Prostate gland (tissue), 2 donors: ENCODE measurements at places on chromosomes 6 and 20. TPM values are rescaled to one million over a fixed set of nuclear protein-coding genes. Genes with fewer than 3 reads are reported as not detected.

DNA sequence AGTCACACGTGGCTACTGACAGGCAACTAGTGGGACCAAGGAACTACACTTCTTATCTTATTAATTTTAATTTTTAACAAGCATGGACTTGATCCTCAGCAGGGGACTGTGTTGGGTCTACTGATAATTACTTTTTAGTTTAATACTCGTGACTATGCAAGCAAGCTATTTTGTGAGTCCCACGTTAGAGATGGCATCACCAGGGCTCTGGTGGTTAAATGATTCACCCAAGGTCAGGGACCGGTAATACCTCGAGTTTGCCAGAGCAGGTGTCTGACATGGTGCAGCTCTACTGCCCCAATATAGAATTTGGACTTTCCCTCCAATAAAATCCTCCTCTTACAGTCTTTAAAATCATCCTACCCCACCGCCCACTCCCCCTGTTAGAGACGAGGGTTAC, 98.6 kb upstream of the RIN2 start:
- no peak overlapping the region for H3K4me3 ChIP-seq
- no peaks in the 10 kb centered on the region for H3K27me3 ChIP-seq
- no peak overlapping the region for H3K27ac ChIP-seq
- H3K4me1 ChIP-seq, result no peaks in the 10 kb centered on the region
- no peaks in the 10 kb centered on the region for H3K36me3 ChIP-seq
- DNase-seq, result no peak

EEF1A2 gene
- 20.9 TPM for total RNA-seq

DNA sequence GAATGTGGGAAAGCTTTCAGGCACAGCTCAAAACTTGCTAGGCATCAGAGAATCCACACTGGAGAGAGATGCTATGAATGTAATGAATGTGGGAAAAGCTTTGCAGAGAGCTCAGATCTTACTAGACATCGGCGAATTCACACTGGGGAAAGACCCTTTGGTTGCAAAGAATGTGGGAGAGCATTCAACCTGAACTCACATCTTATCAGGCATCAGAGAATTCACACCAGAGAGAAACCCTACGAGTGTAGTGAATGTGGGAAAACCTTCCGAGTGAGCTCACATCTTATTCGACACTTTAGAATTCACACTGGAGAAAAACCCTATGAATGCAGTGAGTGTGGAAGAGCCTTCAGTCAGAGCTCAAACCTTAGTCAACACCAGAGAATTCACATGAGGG, 8.7 kb downstream of the ZNF165 start:
- no peaks in the 10 kb centered on the region for H3K27me3 ChIP-seq
- no peaks in the 10 kb centered on the region for H3K4me1 ChIP-seq
- no peak overlapping the region for H3K4me3 ChIP-seq
- peaks cover 4% of the 10 kb centered on the region for H3K36me3 ChIP-seq
- no peak overlapping the region for H3K27ac ChIP-seq

DNA sequence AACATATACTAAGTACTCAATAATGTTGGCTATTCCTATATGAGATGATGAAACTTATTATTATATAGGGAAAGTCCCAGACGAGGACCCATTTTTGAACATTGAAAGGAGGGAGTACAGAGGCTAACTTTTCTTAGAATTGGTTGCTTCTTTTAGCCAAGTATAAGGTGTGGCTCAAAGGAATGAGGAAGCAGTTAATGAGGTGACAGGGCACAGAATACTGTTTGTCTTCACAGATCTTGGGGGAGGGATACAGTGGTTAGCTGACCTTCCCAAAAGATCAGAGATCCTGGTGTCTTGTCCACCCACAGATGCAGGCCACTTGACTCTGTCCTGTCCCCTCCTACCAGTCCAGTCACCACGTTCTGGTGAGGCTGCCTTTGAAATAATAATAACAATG, 67.8 kb upstream of the EPB41L1 start:
- H3K4me3 ChIP-seq, result no peak overlapping the region
- no peaks in the 10 kb centered on the region for H3K36me3 ChIP-seq
- H3K27ac ChIP-seq, result no peak overlapping the region
- DNase-seq, result no peak
- H3K4me1 ChIP-seq, result no peaks in the 10 kb centered on the region

DNA sequence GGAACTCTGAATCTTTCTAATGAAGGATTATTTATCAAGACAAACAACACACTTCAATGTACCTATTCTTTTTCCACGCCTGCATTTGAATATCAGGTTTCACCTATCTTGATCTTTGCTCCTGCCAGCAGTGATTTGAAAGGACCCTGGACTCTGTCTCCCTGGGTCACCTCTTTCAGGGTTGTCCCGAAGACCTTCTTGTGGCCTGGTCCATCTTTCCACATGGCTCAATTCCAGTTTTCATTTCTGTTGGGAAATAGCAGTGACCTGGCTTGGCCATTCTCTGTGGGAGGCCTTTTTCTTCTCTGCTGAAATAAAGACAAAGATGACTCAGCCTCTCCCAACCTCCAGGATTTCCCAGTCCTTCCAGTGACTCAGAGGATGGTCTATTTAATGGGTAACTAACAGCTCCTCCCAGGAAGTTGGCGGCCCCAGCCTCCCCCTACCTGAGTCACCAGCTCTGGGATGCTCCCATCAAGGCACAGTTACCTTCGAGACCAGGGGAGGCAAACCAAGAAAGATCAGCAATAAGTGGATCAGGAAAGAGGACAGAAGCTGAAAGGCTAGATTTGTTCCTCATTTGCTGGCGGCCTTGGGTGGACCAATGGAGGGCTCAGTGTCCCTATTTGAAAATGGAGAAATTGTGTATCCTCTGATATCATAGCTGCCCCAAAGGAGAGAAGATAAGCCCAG, 120.2 kb upstream of the RNF24 start:
- no peaks in the 10 kb centered on the region for H3K36me3 ChIP-seq
- no peak for DNase-seq
- no peak overlapping the region for H3K4me3 ChIP-seq
- H3K27ac ChIP-seq, result no peak overlapping the region
- no peaks in the 10 kb centered on the region for H3K4me1 ChIP-seq
- H3K27me3 ChIP-seq, result no peaks in the 10 kb centered on the region

DNA sequence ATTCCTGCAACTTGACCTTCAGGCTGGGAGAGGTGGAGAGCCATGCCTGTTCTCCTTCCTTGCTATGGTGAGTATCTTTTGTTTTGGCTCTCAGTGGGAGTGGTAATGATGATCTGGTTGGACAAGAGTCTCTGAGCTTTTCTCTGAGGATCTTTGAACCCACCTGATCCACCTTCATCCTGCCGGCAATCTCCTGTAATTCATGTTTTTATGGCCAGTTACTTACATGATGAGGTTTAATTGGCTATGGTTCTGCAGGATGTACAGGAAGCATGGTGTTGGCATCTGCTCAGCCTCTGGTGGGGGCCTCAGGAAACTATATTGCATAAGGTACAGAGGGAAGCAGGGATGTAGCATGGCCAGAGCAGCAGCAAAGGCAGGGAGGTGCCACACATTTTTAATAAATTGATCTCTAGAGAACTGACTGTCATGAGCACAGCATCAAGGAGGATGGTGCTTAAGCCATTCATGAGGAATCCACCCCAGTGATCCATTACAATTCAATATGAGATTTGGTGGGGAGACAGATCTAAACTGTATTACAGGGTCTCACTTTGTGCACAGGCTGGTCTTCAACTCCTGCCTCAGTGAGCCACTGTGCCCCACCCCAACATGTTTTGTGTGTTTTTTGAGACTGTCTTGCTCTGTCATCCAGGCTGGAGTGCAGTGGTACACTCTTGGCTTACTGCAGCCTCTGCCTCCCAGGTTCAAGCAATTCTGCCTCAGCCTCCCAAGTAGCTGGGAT, 10.0 kb downstream of the HSPA1B start:
- no peak overlapping the region for H3K4me3 ChIP-seq
- peaks cover 14% of the 10 kb centered on the region for H3K4me1 ChIP-seq
- H3K27me3 ChIP-seq, result no peaks in the 10 kb centered on the region
- H3K36me3 ChIP-seq, result peaks cover 3% of the 10 kb centered on the region

GRCh38 chr20:63940472-63941266, 15.5 kb downstream of the UCKL1 start:
- no peaks in the 10 kb centered on the region for H3K4me1 ChIP-seq
- H3K27ac ChIP-seq, result no peak overlapping the region
- DNase-seq, result no peak
- no peaks in the 10 kb centered on the region for H3K36me3 ChIP-seq
- no peak overlapping the region for H3K4me3 ChIP-seq

DNA sequence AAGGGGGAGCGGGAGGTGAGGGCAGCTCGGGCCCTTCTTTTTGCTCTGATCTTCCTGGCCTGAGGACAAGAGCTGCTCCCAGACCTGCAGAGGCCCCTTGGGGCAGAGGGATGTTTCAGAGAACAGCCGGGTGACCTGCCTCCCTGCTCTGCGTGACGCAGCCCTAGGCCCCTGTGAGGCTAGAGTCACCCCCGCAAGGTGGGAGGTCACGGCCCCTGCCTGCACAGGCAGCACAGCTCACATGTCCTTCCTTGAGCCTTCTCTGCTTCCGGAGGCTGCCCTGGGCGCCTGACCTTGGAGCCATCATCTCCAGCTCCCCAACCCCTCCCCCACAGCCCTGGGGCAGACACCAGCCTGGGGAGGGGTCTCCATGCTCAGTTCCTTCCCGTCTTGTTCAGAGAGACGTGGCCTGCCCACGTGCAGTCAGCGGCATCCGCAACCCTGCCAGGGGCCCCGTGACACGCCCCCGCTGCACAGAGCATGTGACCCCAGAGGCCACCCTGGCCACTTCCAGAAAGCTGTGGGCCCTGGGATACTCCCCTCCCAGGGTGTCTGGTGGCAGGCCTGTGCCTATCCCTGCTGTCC, at the start of gene BIRC7:
Gene BIRC7 (plus strand): TSS at position 507 of the 585 bp plus-strand sequence. CDS start 192 bp downstream, outside the sequence.
- H3K4me1 ChIP-seq, result no peaks in the 10 kb centered on the region
- no peak for DNase-seq
- no peak within 1 kb of the TSS for H3K4me3 ChIP-seq
- no peaks in the 10 kb centered on the region for H3K36me3 ChIP-seq
- H3K27me3 ChIP-seq, result peaks cover 2% of the 10 kb centered on the region

GRCh38 chr20:58450254-58450653, 61.2 kb downstream of the VAPB start:
- H3K4me3 ChIP-seq, result no peak overlapping the region
- no peak overlapping the region for H3K27ac ChIP-seq
- H3K27me3 ChIP-seq, result no peaks in the 10 kb centered on the region
- no peaks in the 10 kb centered on the region for H3K4me1 ChIP-seq
- H3K36me3 ChIP-seq, result no peaks in the 10 kb centered on the region

- H3K27me3 ChIP-seq, result no peaks in the 10 kb centered on the region
- no peak for DNase-seq
- no peak overlapping the region for H3K27ac ChIP-seq
- no peak overlapping the region for H3K4me3 ChIP-seq
- H3K36me3 ChIP-seq, result no peaks in the 10 kb centered on the region
Measured at GRCh38 chr20:9021699-9022098, 47.2 kb upstream of the PLCB4 start.

KCNK16 gene
- not detected for total RNA-seq

DNA sequence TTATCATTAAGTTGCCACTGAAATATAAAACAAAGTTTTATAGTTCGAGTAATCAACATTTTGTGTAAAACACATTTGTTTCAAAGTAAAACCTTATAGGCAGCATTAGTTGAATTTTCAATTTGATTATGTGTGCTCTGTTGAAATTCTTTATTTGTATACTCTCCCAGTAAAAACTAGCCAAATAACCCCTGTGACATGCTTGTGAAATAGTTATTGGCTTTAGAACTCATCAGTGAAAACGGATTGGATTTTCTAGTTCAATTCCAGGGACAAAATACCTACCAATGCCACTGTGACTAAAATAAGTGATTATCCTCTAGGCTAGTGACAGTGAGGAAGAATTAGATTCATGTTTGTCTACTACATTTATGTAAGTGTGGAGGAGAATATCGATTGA, 212.9 kb downstream of the TMEM200A start:
- H3K27ac ChIP-seq, result no peak overlapping the region
- H3K27me3 ChIP-seq, result no peaks in the 10 kb centered on the region
- H3K4me3 ChIP-seq, result no peak overlapping the region
- H3K4me1 ChIP-seq, result no peaks in the 10 kb centered on the region

CYP21A2 gene
- total RNA-seq, result 0.59 TPM

- no peaks in the 10 kb centered on the region for H3K36me3 ChIP-seq
- no peak overlapping the region for H3K4me3 ChIP-seq
- no peaks in the 10 kb centered on the region for H3K27me3 ChIP-seq
- H3K4me1 ChIP-seq, result no peaks in the 10 kb centered on the region
Measured at GRCh38 chr6:150925976-150926375, 60.5 kb downstream of the MTHFD1L start.

- no peaks in the 10 kb centered on the region for H3K36me3 ChIP-seq
- no peak overlapping the region for H3K27ac ChIP-seq
- DNase-seq, result no peak
- peaks cover 2% of the 10 kb centered on the region for H3K4me1 ChIP-seq
- H3K4me3 ChIP-seq, result no peak overlapping the region
- no peaks in the 10 kb centered on the region for H3K27me3 ChIP-seq
Measured at GRCh38 chr6:4575714-4576113, 200.5 kb upstream of the CDYL start.

- no peaks in the 10 kb centered on the region for H3K4me1 ChIP-seq
- no peaks in the 10 kb centered on the region for H3K27me3 ChIP-seq
- peak; percentile 19 for DNase-seq
Measured at GRCh38 chr20:33415948-33416347, 14.6 kb upstream of the CDK5RAP1 start.

DNA sequence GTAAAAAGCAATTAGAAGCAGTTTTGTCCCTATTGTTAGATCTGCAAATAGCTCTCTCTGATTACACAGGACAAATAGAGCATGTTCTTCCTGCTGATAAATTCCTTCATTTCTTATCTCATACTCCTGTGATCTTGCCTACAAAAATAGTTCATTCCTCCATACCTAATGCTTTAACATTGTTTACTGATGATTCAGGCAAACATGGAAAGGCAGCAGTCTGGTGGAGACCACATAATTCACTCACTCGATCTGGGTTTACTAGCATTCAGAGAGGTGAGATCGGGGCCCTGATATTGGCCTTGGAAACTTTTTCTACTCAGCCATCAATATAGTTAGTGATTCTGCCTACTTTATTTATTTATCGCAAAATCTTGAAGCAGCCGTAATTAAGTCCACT, 20.2 kb downstream of the HLA-DPA1 start:
- no peak overlapping the region for H3K4me3 ChIP-seq
- H3K27ac ChIP-seq, result no peak overlapping the region
- no peaks in the 10 kb centered on the region for H3K36me3 ChIP-seq
- H3K27me3 ChIP-seq, result no peaks in the 10 kb centered on the region

DNA sequence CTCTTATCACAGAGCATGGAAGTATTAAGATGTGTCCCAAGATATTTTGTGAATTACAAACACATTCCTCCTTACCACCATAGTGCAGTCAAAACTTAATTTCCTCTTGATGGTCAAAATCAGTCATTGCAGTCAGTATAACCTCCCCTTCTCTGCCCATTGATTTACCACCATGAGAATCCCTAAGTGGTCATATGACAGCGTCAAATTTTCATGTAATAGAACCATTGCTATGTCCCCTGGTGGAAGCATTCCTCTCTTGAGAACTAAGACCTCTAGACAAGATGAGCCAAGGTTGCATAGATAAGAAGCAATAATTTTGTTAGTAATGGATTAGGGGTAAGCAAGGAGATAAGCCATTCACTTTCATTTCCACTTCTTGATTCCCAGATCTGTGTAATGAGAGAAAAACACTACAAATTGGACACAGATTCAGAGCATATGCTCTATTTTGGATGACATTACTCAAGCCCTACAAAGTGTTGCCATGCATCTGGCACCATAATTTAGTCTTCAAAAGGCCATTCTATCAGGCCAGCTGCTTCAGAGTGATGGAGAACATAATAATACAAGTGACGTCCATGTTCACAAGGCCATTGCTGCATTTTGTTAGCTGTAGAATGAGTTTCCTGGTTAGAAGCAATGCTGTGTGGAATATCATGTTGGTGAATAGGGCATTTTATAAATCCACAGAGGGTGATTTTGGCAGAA, 49.6 kb upstream of the PDE7B start:
- H3K4me3 ChIP-seq, result no peak overlapping the region
- no peaks in the 10 kb centered on the region for H3K27me3 ChIP-seq
- no peak overlapping the region for H3K27ac ChIP-seq

GRCh38 chr6:127289934-127290333, 23.3 kb downstream of the RNF146 start:
- H3K36me3 ChIP-seq, result no peaks in the 10 kb centered on the region
- H3K27me3 ChIP-seq, result no peaks in the 10 kb centered on the region
- H3K4me3 ChIP-seq, result no peak overlapping the region
- no peak overlapping the region for H3K27ac ChIP-seq
